Mesenchymal stem cell (in vitro differentiated cells and primary cell): ENCODE measurements at places on chromosomes 3 and 15.

DNA sequence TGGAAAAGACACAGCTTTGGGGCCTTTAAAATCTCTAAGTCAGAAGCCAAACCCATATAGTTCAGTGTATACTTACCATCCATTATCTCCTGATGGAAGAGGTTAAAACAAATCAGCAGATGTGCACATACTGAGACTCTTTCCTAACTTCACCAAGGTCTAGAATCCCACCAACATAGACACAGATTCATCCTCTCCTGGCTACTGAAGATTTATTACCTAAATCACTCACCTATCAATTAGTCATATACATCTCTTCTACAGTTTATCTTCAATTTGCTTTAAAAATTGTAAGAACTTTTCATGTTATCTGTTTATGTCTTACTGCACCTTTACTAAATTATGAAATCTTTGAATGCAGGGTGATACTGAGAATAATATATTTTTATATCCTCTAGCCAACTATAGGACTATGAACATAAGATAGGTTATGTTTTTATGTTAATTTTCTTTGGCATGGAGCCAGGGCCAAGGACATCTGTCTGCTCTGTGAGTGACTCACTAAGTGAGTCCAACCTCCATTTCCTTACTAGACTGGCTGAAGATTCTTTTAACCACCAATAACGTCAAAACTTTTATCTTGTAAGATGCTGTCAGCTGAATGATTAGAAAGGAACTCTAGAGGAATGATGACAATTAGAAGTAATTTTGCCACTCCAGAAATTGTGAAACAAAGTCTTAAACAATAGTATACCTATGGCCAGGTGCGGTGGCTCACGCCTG lies 397.6 kb downstream of the FOXP1 start:
- peak; percentile 52 for DNase-seq

GRCh38 chr3:191358929-191359328 lies 28.6 kb upstream of the UTS2B start:
- DNase-seq: no peak

- DNase-seq: no peak
Measured at GRCh38 chr3:31251083-31251482, 281.6 kb upstream of the STT3B start.

GRCh38 chr15:74036271-74037170 lies 42.0 kb downstream of the PML start:
- DNase-seq: peak; percentile 77

DNA sequence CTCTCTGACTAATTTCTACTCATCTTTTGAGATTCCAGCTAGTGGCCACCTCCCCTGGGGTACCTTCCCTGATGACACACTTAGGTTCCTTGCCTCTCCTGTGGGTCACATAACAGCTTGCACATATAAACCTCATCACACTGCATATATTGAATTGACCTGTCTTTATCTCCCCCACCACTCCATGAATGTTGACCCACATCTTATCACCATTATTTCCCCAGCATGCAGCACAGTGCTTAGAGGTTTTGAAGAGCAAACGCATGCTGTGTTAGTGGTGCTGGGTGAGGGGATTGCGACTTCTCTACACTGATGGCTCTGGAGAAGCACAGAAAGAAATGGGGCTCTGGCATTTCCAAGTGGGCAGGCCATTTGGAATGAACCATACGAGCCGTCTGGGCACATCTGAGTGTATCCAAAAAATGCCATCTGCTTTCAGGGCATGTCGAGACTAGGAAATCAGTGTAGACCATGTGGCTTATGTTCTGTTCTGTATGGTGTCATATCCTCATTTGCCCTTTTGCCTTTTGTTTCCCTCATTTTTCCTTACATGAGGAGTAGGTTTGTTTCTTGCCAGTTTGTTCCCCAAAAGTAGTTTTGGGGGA lies 333.2 kb upstream of the TRIM42 start:
- DNase-seq: no peak

GRCh38 chr3:70982700-70983140 lies 600.8 kb downstream of the FOXP1 start:
- DNase-seq: peak; percentile 86

DNA sequence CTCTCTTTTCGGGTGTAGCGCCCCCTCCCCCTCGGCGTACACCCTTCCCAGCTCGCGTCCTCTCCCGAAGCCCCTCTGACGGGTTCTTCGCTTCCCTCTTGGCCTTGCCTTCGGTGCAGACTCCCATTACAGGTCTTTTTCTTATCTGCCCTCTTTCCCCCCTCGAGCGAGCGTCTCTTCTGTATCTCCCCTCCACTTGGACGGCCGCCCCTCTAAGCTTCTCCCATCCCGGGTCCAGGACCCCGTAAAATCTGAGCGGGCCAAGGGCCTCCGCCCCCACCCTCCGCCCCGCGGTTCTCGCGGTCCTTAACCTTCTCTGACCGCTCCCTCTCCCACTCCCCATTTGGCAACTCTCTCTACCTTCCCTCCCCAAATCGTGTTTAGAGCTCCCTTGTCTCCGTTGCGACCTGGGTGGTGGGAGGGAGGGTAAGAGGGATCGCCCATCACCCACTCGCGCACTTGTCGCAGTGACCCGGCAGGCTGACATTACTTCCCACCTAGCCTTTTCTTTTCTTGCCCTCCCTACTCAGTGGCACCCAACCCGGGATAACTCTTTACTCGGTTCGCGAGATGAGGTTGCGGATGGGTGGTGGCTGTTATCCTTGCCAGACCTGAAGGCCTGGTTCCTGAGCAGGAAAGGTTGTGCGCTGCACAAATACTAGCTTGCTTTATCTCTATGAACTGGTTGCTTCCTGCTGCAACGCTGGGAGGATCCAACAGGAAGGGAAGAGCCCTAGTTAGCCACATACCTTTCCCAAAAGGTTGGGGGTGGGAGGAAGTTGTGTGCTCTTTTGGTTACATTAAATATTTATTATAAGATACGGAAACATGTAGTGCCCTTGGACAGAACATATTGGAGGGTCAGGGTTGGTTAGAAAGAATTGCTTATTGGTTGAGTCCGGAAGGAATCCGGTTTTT lies 922 bp downstream of the RAB11A start:
- DNase-seq: peak; percentile 61

DNA sequence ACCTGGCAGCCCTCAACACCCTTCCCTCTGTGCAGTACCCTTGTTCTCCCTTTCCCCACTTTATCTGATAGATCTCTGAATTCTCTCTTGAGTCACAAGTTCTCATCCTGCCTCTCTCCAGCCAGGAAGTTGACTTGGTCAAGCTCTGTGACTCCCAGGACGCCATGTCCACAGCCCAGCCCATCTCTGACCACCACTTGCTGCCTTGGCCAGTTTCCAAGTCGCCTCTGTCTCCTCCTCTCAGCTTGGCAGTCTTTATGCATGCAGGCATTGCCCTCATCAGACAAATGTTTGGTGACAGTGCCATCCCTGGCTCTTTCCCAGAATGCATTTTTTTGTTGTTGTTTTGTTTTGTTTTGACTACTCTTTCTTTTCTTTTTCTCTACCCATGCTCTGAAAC lies 25.7 kb downstream of the ZNF35 start:
- no peak for DNase-seq

GRCh38 chr15:50697109-50697797 lies 10.7 kb upstream of the TRPM7 start:
- peak; percentile 17 for DNase-seq

GRCh38 chr3:136336329-136337100 lies 86.4 kb downstream of the PCCB start:
- DNase-seq: no peak

- no peak for DNase-seq
Measured at GRCh38 chr15:77162872-77163633, 92.1 kb upstream of the TSPAN3 start.

DNA sequence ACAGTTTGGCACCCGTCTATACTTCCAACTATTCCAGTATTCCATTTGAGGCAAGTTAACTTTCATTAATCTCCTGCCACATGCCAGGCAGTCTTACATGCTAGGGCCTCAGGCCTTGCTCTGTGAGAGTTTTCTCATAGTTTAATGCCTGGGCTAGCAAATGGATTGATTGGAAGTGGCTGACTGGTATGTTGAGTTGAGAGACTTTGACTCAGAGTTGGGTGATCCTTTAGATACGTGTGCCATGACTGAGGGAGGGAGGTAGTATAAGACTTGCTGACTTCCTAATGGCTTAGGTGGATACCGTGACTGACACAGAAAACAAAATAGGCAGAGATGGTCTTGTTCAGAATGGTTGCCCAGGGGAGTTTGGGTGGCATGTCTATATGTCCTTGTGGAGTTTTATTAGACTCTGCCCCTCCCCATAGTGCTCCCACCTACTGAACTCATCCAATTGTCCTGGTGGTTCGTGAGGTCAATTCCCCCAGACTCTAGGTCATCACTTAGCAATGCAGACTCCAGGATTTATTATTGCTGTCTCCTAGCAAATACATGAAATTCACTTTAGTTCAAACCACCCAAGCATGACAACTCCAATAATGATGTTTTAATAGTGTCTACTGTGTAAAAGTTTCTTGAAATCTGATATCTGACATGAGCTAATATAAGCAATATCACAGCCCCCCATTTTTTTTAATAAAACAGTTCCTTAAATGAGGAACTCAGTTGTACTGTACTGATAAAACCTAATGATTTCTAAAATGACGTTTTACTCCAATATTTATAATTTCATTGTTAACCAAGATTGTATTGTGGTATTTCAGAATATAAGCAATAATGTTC lies 413.9 kb upstream of the MDFIC2 start:
- DNase-seq: peak; percentile 7

DNA sequence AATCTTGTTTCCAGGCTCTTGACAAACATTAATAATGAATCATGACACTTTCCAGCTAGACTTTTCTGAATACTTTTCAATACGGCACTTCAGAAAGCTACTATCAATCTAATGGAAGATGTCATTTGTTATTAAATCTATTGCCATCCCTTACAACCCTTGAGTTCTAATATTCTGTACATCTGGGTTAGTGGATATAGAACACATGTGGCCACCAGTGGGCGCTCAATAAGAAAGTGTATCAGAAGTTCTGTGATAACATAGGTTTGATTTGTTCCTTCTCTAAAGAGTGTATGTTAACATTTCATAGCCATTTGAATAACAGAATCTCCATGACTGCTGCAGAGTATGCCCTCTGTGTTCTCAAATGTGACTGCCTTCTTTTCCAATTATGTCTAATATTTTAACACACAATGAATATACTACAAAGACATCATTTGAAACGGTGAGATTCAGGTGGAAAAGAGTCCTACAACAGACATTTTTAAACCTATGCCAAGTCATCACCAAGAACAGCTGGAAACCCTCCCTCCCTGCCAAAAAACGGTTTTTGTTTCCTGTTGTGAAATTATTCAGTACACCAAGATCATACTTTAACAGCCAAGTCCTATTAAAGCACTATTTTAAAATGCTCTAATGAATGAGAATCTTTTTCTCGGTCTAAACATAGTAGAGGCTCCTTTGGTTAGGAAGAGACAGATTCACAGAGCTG lies 22.2 kb downstream of the ALDH1A2 start:
- peak; percentile 37 for DNase-seq

GRCh38 chr15:100987143-100987542 lies 68.0 kb downstream of the LRRK1 start:
- DNase-seq: no peak

DNA sequence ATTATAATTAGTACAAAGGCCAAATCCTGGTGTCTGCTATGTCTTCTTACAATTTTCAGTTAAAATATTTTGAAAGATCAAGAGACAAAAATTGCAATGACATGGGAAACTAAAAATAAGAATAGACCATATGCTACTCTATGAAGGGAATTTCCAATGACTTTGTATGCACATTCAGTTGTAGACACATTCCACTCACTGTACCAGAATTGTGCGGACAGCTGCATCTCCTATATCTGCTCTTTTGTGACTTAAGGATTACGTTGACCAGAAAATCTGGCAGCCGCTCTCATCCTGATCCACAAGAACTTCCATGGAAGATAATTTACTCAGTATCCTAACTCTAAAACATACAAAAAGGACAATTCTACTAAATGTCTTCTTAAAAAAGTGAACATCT lies 493.9 kb upstream of the KCNMB2 start:
- DNase-seq: no peak

DNA sequence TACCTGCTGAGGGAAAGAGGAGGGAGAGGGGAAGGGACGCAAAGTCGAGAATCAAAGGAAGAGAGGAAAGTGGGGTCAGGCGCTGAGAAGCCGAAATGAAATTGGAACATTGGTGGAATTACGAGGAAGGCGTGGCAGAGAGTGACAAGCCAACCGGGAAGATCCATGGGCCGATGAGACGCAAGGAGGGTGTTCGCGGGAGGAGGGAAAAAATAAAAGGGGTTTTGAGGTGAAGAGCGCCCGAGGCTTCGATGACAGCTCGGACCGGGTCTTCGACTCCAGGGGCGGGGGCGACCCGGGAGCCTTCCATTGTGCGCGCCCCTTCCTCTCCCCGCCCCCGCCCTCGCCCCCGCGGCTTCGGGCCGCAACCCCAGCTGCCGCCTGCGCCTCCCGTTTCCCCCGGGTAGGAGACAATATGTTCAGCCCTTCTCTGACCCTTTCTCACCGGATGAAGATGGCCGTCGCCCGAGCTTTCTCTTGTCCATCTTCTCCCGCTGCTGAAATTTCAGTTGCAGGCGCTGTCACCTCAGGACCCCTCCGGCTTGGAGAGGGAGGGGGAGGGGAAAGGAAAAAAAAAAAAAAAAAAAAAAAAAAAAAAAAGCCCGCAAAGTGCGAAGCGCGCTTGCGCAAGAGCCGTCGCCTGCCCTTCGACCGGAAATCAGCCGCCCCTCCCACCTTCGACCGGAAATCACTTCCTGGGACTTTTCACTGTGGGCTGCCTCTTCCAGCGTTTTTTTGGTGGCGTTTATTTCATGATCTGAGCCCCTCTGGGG lies at the start of gene SENP7:
SENP7 (minus strand) TSS at position 567 of the 773 bp plus-strand sequence; CDS start at position 485, 82 bp downstream.
- DNase-seq: peak; percentile 85

DNA sequence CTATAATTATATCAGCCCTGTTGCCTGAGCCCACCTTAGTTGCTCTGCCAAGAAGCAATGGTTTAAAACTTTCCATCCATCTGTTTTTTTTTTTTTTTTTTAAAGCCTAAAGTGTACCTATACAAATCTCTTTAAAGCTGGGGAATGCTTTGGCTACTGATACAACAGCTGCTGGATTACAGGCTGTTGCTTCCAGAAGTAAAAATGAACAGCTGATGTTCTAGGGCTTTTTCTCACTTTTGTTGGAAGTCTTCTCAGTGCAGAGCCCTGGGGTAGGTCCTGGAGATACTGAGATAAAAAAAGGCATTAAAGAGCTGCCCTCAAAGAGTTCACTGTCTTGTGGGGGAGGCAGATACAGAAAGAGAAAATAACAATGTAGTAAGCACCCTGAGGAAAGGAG lies 218.1 kb downstream of the NLGN1 start:
- no peak for DNase-seq

- no peak for DNase-seq
Measured at GRCh38 chr3:194136519-194137007, 615 bp downstream of the HES1 start.

DNA sequence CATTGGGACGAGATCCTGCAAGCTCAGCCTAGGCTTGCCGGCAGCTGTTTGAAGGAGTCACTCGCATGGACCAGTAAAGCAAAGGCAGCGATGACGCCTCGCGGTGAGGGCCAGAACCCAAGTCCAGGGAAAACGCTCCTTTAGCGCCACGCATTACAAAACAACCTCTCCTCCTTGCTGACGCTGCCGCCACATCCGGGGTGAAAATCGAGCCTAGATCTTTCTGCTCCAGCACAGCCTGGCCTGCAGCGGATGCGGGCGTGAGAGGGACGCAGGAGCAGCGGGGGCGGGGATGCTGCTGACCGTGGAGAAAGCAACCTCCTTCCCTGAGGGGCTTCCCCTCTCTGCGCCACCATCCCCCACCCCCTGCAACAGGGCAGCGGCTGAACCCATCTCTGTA lies 46.7 kb downstream of the CASR start:
- DNase-seq: no peak

GRCh38 chr3:5427021-5427420 lies 239.5 kb downstream of the EDEM1 start:
- DNase-seq: no peak
